ENCODE measurements at places on chromosomes 7 and 10.

GRCh38 chr7:139901056-139901795 is 72.2 kb downstream of the TBXAS1 start:
- no peak for DNase-seq

DNA sequence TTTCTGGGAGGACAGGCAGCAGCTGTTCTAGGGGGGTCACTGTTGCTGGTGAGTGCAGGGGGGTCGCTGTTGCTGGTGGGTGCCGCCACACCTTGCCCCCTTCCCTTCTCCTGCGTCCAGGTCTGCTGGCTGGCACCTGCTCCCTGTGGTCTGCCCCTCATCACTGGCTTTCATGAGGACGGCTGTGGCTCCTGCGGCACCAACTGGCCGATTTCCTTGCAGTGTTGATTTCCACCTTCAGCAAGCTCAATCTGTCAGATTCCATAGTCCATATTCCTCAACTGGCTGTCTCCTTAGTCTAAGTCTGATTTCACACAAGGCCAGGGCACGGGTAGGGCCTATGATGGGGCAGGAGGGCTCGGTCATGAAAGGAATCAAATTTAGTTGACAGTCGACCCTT is 23.4 kb upstream of the GRB10 start:
- no peak for DNase-seq

DNA sequence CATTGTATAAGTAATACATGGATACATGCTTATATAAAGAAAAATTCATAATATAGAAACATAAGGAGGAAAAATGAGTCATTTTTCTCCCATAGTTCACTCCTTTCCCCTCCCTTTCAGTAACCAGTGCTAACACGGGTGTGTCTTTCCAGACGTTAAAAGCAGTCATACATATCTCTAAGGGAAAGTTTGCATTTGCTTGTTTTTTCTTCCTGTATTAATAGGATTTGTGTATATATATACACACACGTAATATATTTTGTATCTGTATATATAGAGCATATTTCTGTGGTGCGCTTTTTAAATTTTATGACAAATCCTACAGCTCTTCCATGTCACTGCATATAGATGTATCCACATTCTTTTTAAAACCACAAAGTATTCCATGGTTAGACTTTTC is 78.8 kb downstream of the RALA start:
- DNase-seq, result no peak

DNA sequence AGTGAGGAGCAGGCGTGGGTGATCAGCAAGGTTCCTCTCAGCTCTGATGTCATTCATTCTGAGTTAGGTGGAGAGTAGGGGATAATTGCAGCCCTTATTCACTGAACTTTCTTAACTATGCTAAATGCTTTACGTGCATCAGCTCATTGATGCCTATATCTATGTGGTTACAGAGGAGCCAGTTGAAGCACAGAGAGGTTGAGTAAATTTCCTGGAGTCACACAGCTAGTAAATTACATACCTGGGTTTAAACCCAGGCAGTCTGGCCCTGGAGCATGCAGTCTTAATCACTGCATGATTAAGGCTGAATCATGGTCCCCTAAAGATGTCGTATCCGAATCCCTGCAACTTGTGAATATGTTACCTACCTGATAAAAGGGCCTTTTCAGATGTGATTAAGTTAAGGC is 99.6 kb downstream of the GRK5 start:
- DNase-seq, result no peak

DNA sequence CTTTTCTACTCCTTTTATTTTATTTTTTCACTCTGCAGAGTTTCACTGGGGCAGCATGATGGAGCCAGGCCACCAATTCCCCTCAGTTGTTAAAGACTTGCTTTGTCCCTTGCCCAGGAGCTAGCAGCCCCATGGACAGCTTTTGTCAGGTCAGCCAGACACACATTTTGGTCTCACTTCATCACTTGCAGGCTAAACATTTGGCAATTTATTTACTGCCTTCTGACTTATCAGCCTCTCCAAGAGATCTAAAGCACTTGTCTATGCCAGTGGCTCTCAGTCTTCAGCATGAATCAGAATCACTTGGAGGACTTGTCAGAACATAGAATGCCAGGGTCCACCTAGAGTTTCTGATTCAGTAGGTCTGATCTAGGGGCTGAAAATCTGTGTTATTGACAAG is 66.4 kb upstream of the GDF10 start:
- DNase-seq, result no peak

- peak; percentile 27 for DNase-seq
These were observed 341.5 kb upstream of the AOAH start for GRCh38 chr7:37065779-37066271.

- DNase-seq, result no peak
These were observed 333.2 kb downstream of the PLXNA4 start for GRCh38 chr7:132243051-132243450.

- peak; percentile 78 for DNase-seq
These were observed 312.6 kb downstream of the IPMK start for GRCh38 chr10:57955076-57955475.

Measured in cardiac fibroblast (primary cell).